ENCODE measurements at places on chromosomes 11 and 22.

DNA sequence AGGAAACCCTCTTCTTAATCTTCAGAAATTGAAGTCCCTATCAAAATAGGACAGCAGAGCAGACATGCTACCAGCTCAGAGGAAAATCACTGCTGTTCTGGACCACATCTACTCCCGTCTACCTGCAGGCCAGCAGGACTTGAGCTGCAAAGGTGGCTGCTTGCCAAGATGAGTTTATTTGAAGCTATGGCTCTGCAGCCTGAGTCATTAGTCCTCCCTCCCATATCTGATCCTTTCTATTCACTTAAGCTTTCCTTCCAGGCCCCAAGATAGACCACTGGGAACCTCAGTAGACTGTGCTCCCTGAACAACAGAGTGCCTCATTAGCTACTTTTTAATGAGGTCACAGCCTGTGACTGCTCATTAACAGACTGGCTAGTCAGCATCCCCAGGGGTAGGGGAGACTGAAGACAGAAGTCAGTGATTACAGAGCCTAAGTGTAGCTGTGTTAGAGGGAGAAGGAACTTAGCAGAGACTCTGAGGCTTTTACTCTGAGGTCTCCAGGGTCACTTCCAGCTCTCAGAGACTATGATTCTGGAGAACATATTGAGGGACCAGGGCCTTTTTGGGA lies 6.8 kb upstream of the OR10A2 start:
- DNase-seq, result no peak

DNA sequence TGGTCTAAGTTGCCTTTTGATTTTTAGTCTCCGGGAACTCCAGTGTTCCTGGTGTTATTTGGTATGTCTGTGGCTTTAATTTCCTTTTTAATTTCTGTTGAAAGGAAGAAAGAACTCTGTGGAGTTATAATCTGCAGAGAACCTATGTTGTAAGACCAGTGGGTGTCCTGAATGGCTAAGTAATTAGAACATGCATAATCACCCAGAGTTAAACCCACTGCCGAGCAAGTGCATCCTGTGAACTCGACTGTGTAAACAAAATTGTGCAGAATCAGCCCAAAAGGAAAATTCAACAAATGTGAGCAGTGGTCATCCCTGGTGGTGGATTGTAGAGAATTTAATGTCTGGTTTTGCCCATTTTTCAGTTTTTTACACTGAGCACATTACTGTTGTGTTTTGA lies 162.5 kb downstream of the COMMD9 start:
- no peak for DNase-seq

DNA sequence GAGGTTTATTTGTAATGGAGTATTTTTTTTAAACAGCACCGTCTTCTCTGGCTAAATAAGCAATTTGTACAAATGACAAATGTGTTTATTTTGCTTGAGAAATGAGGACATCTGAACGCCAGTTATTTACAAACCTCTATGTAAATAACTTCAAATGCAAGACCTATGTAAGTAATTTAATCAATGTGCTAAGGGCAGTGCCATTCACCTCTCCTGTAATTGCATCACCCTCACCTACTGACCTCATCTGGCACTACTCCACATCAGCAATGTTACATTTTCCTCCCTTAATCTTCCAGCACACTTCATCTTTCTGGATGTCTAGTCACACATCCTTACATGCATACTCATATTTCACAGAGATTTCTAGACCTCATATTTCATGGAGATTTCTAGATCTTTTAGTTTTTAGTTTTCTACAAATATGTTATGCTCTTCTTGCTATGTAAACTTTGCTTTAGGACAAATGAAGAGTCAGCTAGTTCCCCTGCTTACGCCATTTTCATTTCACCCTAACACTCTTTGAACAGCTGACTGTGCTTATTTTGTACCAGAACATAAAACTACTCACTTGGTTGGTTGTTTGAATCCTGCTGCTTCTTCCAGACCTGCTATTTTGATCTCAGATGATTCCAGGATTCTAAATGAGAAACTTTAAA lies 238.6 kb downstream of the GRM5 start:
- DNase-seq, result no peak

GRCh38 chr11:75836417-75836816 lies 21.4 kb downstream of the UVRAG start:
- DNase-seq, result no peak

- no peak for DNase-seq
Measured at GRCh38 chr11:67055812-67056211, 835 bp upstream of the RHOD start.

DNA sequence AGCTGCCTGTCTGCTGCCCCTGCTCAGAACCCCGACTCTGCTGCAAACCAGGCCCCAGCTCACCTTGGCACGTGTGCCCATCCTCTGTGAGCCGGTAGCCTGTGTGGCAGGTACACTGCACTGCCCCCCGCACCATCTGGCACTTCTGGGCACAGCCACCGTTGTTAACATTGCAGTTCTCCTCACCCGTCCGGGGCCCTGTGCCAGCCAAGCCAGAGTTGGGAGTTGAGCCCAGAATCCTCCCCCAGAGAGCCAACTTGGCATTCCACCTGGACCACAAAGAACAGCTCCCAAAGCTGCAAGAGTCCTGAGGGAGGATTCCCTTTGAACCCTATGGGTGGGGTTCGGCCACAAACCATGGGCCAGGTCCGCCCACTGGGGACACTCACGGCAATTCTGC lies 22.5 kb downstream of the LRP4 start:
- DNase-seq, result no peak

DNA sequence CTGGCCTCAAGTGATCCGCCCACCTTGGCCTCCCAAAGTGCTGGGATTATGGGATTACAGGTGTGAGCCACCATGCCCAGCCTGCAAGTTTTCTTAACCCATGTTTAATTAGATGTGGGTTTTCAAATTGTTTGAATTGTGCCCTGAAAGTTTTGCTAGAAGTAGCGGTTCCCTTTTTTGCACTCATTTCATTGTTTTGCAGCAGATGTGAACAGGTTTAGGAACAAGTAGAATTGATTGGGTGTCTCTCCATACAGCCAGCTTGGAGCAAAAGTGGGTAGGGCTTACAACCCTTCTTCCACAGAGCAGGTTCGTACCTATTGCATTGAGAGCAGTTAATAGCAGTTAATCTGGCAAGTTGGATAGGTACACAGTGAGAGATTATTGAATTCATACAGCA lies 16.1 kb downstream of the EWSR1 start:
- no peak for DNase-seq

- no peak for DNase-seq
Measured at GRCh38 chr11:44802347-44802746, 75.6 kb downstream of the TSPAN18 start.

GRCh38 chr11:18624161-18624560 lies 10.0 kb downstream of the SPTY2D1 start:
- DNase-seq, result no peak

DNA sequence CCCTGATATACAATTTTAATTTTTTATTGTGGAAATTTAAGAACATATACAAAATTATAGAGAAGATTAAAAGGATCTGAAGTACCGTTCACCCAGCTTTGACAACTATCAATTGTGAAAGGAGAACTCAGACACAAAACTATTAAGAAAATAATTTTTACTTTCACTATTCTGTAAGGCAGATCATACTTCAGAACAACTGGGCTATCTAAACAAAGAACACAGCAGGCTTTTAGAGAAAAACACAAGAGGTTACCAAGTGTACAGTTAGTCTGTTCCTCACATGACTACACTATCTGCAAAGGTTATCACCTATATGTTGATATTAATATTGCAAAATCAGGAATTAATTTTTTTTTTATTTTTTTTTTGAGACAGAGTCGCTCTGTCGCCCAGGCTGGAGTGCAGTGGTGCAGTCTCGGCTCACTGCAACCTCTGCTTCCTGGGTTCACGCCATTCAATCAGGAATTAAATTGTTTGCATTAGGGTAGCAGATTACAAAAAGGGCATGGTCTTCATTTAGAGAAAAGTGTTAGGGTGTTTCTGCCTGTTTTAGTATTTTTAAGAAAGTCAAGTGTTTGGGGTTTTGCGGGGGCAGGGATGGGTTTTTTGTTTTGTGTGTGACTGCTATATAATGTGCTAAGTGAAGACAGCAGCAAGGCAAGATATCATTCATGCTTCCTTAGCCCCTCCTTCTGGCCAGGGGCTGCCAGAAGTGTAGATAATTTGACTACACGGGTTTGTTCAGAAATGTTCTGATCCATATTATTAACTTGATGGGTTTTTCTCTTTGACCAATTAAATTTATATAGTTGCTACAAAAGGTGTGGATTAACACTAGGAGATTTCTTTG lies 27.6 kb upstream of the SIK2 start:
- DNase-seq, result no peak
